ENCODE measurements at places on chromosomes 5 and 9.

DNA sequence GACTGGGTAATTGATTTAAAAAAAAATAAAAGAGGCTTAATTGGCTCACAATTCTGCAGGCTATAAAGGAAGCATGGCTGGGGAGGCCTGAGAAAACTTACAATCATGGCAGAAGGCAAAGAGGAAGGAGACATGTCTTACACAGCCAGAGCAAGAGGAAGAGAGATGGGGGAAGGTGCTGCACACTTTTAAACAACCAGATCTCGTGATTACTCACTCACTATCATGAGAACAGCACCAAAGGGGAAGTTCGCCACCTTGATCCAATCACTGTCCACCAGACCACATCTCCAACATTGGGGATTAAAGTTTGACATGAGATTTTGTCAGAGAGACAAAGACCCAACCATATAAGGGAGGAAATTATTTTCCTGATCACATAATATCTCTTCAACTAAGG is 138.8 kb upstream of the NR4A3 start:
- DNase-seq, result no peak

- DNase-seq, result no peak
Measured at GRCh38 chr5:102772273-102772672, 17.2 kb downstream of the PAM start.

- no peak for DNase-seq
Measured at GRCh38 chr9:80134487-80134886, 562.7 kb downstream of the TLE4 start.

- no peak for DNase-seq
Measured at GRCh38 chr5:124997186-124997893, 250.9 kb upstream of the ZNF608 start.

- peak; percentile 58 for DNase-seq
Measured at GRCh38 chr9:5838884-5839571, 6.1 kb upstream of the ERMP1 start.

DNA sequence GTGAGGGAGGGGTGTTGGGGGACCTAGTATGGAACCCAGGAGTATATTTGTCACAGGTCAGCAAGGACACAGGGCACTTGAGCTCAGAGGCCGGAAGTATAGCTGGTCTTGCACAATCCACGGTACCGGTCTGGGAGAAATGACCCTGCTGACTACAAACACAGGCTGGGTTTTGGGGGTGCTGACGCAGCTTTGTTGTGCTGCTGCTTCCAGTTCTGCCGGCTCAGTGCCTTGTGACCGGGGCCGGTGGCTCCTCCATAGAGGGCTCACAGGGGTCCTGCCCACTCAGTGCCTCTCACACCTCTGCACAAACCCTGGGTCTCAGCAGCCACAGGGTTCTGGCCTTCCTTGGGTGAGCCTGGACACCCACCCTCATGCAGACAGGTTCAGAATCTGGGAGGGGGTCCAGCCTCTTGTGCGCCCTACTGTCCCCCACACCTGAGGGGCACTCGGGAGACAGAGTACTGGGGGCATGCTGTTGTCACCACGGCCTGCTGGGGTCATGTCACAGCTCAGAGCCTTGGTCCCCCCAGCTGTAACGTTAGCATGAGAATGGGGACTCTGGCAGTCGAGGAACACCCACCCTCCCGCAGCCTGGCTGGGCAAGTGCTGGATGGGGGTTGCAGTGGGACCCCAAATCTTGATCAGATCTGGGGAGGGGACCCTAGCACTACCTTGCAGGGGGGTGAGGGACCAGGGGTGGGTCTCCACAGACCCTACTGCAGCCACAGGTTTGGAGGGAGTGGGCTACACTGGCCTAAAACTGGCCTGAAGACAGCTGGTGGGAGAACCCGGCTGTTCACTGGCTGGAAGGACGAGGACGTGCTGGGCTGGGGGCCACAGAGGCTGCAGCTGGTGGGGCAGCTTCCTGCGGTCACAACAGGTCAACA is 17.7 kb downstream of the NINJ1 start:
- peak; percentile 77 for DNase-seq

DNA sequence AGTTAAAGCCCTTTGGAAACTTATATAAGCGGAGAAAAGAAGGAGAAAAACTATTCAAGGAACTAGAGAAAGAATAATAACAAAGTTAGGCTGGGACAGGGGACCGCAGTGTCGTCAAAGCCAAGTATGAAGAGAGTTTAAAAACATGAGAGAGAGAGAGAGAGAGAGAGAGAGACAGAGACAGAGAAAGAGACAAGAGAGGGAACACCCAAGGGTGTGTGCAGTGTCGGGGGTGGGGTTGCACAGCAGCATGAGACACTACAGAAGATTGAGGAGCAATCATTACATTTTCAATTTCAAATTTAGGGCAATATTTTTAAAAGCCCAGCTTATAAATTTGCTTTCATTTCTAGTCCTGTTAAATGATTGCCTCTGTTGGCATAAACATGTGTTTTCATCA is 74.3 kb downstream of the NNT start:
- no peak for DNase-seq

DNA sequence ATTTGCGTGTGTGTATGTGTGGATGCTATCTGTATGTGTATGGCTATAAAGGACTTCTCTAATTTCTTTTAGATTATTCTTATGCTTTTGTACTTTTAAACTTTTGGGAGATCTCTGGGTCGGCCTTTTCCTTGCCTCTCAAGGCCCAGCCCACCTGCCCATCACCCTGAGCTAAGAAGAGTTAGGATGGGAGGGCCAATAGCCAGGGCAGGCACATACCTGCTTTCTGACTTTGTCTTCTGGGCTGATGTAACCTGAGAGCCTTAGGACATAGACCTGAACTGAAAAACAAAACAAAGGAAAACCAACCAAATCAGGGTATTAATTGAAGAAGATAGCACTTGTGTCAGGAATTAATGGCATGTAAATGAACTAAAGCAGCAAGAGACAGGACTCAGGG is 100.2 kb downstream of the IRX1 start:
- DNase-seq, result no peak

DNA sequence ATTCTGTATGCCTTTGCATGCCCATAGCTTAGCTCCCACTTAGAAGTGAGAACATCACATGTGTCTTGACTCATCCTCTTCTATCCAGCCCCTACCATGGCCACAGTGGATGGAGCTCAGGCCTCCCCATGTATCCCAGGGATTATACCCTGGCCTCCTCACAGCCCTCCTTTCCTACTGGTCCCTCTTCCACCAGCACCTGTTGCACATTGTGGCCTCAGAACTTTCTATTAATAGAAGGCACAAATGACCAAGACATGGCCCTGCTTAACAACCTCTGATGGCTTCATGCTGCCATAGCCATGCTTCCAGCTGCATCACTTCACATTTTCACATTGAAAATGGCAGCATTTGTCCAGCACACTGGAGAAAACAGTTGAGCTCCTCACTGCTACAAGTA is 315.4 kb downstream of the CDK5RAP2 start:
- no peak for DNase-seq

All from AG20443 (cell line).